Cardiac muscle cell (in vitro differentiated cells and primary cell): ENCODE measurements at places on chromosomes 2 and 18. TPM values are rescaled to one million over a fixed set of nuclear protein-coding genes. Genes with fewer than 3 reads are reported as not detected.
A peak's percentile ranks its signal among the peaks of the same experiment; 100 is the strongest.

Gene KLHL41
- 33.1 and 56.3 TPM in 2 replicates for total RNA-seq

- H3K36me3 ChIP-seq = no peaks in the 10 kb centered on the region
- no peak overlapping the region for H3K4me3 ChIP-seq
- no peak overlapping the region for H3K27ac ChIP-seq
- DNase-seq = no peak
Measured at GRCh38 chr2:207939342-207940108, 85.8 kb downstream of the PLEKHM3 start.

- no peaks in the 10 kb centered on the region for H3K27me3 ChIP-seq
- H3K36me3 ChIP-seq = no peaks in the 10 kb centered on the region
- no peak for DNase-seq
- no peak overlapping the region for H3K4me3 ChIP-seq
Measured at GRCh38 chr2:28101892-28102291, 211.4 kb downstream of the BABAM2 start.

- H3K36me3 ChIP-seq = no peaks in the 10 kb centered on the region
- peak; percentile 62 for DNase-seq
- no peaks in the 10 kb centered on the region for H3K4me1 ChIP-seq
- no peak overlapping the region for H3K4me3 ChIP-seq
- no peaks in the 10 kb centered on the region for H3K27me3 ChIP-seq
- H3K27ac ChIP-seq = no peak overlapping the region
Measured at GRCh38 chr2:38409156-38410102, 32.4 kb upstream of the ATL2 start.

Gene SEMA4F
- 8.4 and 8.6 TPM in 2 replicates for total RNA-seq
